ENCODE measurements at places on chromosomes 5 and 9.

DNA sequence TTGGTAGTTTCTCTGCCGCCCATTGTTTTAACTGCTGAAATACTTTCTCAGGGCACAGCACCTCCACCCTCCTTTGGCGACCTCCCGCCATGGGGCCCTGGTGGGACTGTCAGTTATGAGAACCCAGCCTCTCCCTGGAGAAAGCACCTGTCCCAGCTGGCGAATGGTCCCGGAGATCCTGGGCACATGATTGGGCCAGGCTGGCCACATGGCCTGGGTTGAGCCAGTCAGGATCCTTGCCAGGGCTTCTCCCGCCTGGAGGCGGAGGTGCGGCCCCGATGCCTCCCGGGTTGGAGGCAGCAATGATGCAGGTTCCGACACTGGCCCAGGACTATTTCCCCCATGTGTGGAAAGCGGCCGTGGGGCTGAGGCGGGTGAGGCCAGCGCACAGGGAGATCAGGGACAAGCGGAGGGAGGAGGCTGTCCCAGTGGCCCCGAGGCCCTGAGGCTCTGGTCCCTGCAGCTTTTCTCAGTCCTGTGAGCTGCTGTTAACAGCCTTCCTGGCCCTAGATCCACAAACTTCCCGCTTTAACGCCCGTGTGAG, 13.6 kb downstream of the UNC5A start:
- no peak for DNase-seq

DNA sequence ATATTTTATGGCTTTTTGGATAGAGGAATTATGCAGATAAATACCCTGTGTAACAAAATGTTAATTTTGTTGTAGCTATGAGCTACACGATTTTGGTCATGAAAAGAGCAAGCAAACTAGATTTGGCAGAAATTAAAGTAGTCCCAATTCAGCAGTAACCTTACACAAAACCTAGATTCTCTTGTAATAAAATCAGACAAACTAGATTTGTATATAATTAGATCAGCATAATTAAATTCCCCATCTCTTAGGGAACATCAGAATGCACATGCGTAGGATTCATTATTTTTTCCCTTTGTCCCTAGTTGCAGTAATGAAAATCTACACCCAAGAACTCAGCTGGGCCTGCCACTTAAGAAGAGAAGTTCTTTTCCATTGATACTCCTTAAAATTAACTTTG, 1879.2 kb upstream of the CDH9 start:
- DNase-seq = no peak

DNA sequence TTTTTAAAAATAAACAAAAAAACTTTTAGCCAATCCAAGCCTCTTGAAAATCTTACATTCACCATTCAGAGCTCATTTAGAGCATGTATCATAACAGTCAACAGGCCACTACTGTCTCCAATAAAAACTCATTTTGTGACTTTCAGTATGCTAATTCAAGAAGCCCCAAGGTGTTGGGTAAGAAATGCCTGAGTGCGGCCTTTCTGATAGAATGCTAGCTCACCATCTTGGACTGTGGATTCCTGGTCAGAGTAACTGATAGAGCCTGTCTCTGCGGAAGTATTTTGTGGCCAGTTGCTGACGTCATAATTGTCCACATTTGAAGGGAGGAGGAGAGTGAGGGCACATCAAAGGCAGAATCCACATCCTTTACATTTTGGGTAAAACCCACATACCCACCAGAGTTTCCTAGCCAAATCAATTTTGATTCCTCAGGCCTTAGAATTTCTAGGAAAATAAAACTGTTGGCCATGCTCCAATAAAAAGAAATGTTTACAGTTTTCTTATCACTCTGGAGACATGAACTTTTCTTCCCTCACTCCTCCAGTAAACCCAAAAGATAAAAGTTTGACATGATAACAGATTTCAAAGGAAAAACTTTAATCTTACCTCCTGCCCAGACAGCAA, 41.1 kb upstream of the ERCC6L2 start:
- no peak for DNase-seq

GRCh38 chr9:133946840-133947486, 45.2 kb downstream of the VAV2 start:
- DNase-seq = no peak

DNA sequence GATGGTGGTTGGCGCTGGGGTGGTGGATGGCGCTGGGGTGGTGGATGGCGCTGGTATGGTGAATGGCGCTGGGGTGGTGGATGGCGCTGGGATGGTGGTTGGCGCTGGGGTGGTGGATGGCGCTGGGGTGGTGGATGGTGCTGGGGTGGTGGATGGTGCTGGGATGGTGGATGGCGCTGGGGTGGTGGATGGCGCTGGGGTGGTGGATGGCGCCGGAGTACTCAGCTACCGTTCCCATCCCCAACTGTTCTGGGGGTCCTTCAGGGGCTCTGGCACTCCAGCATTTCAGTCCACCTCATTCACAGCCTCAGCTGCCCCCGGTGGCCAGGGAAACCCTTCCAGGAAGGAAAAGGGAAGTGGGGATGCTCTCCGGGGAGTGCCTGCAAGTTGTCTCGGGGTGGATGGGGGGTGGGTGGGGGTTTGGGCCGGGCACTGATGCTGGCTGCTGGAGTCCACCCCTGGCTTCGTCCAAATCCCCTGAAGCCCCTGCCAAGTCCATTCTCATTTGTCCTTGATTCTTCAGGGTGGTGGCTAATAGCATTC, 147.3 kb upstream of the COL5A1 start:
- no peak for DNase-seq

DNA sequence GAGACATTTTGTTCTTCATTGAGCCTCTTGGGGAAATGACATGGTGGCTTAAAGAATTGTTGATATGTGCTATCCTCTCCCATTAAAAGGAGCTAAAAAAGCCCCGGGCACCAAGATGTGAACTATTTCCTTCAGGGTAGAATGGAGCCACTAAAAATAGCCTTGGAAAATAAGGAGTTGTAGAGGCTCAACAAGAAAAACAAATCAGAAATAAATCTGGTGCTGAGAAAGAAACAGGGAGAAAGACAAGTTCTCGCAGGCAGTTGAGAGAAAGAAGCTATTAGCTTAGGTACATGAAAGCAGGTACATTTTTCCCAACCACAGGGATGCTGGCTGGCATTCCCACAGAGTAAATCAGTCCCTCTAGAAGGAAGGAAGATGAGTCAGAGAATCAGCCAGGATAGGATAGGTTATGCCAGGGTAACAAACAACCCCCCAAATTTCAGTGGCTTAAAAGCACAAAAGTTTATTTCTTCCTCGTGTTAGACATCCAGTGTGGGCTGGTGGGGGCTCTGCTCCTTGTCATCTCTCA, 134.6 kb upstream of the ADRA1B start:
- DNase-seq = no peak

DNA sequence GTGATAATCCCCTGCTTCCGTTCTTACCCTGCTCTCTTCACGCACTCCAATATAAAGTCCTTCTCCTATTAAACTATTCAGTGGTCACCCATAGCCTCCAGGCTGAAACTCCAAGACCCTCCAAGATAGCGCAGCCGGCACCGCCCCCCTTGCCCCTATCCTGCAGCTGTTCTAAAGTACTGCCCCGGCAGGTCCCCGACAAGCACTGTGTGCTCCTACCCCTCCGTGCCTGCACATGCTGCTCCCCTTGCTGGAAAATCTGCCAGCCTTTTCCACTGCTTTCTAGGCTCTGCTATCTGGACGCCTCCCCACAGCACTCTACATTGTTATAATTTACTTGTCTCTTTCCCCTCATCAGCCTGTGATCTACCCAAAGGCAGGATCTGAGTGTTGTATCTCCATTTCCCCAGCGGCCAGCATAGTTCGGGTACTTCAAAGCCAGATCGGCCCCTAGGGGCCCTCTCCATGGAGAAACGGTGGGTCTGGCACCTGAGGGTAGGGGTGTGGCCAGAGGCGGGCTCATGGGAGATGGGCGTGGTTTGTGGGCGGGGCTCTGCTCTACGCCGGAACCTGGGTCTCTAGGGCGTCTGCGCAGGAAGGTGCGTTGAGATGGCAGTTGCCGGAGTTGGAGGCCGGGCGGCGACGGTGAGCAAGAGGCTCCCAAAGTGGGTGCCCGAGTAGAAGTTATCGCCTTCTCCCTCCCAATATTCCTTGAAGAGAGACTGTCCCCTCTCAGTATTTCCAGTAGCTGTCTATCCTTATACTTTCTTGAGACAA, 83.5 kb upstream of the RUSC2 start:
- DNase-seq = peak; percentile 21

DNA sequence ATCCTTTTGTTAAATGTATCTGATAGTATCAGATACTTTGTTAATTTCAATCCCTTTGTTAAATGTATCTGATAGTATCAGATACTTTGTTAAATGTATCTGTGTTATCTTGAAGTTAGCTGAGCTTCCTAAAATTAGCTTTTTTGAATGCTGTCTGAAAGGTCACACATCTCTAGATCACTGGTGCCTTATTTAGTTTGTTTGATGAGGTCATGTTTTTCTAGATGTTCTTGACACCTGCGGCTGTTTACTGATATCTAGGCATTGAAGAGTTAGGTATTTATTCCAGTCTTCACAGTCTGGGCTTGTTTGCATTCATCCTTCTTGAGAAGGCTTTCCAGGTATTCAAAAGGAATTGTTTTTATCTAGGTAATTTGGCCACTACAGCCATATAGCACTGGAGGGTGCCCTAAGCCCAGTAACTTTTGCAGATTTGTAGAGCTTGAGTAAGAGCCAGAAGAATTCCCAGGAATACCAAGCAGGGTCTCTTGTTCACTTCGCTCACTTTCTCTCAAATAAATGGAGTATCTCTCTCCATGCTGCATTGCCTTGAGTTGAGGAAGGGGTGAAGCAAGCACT, 435.4 kb upstream of the GRAMD2B start:
- no peak for DNase-seq

- DNase-seq = no peak
Observed at GRCh38 chr9:72228282-72228681, 79.0 kb downstream of the GDA start.

DNA sequence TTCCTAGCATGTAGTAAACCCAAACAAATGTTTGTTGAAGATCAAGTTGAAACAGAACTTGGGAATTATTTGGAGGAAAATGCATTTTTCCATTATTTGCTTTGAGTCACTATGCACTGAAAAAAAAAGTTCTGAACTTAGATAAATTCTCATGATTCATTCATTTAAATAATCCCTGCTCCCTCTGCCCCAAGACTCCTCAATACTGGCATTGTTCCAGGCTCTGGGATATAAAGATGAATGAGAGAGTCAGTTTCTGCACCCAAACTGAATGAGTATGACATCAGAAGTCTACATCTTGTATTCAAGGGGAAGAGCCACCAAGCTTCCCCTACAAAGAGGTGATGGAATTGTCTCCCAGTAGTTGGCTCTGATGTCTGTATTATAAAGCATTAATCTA, 123.9 kb downstream of the SEC61B start:
- no peak for DNase-seq

GRCh38 chr9:129761901-129762369, 9.1 kb upstream of the PTGES start:
- no peak for DNase-seq

GRCh38 chr9:124621371-124622328, 114.5 kb upstream of the NR5A1 start:
- DNase-seq = no peak
